ENCODE measurements at places on chromosomes 4 and X. TPM values are rescaled to one million over a fixed set of nuclear protein-coding genes. Genes with fewer than 3 reads are reported as not detected.

Gene ARHGAP36
- total RNA-seq = 0.42 TPM

GRCh38 chr4:177051473-177052060 lies 258.1 kb upstream of the NEIL3 start:
- H3K4me1 ChIP-seq = no peaks in the 10 kb centered on the region
- H3K27ac ChIP-seq = no peak overlapping the region
- no peak for DNase-seq
- H3K27me3 ChIP-seq = no peaks in the 10 kb centered on the region

Gene CCDC120
- total RNA-seq = 27.1 TPM

DNA sequence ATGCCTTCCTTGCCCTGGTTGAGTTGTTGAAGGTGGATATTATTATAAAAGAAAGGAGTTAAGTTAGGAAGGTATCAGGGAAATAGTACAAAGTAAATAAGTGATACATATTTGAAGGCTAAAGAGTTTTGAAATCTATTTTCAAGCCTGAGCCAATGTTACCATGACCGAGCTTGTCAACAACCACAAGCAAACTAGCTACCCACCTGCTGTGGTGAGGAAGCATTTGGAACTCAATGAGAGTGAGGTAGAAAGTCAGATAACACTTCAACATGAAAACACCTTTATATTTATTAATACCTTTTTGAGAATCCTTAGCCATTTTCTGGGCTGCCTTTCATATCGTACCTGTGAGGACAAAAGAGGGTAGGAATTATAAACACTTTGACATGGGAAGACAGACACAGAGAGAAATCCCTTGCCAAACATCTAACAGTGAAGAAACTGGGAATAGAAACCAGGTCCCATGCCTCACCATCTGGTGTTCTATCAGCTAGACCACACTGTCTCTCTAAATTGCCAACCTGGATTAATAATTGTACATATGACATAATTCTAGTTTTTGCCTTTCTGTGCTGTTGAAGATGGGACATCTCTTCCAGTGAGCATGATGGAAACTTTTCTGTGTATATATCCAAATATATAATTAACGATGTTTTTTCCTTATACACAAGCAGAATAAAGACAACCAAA lies 606.4 kb upstream of the NR3C2 start:
- H3K27ac ChIP-seq = no peak overlapping the region
- no peak for DNase-seq
- H3K4me1 ChIP-seq = no peaks in the 10 kb centered on the region
- H3K36me3 ChIP-seq = no peaks in the 10 kb centered on the region
- H3K27me3 ChIP-seq = no peaks in the 10 kb centered on the region

DNA sequence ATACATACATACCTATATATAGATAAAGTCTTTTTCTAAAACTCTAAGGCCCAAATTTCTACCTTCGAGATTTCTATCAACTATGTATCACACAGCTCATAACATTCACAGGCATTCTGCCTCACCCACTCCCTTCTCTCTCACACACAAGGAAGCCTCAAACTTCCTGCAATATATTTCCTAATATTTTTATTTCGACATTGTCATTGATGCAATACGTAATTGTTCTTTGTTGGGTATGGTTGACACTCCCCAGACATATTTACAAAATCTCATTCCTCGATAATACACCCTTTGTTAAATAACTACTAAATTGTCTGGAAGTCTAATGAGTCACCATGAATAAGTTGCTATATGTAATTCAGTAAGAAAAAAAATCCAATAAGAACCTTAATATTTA lies 143.5 kb downstream of the HNRNPD start:
- H3K4me1 ChIP-seq = no peaks in the 10 kb centered on the region
- H3K36me3 ChIP-seq = no peaks in the 10 kb centered on the region
- DNase-seq = no peak
- H3K27me3 ChIP-seq = peaks cover 5% of the 10 kb centered on the region
- no peak overlapping the region for H3K4me3 ChIP-seq
